ENCODE measurements at places on chromosomes 6 and 20.

DNA sequence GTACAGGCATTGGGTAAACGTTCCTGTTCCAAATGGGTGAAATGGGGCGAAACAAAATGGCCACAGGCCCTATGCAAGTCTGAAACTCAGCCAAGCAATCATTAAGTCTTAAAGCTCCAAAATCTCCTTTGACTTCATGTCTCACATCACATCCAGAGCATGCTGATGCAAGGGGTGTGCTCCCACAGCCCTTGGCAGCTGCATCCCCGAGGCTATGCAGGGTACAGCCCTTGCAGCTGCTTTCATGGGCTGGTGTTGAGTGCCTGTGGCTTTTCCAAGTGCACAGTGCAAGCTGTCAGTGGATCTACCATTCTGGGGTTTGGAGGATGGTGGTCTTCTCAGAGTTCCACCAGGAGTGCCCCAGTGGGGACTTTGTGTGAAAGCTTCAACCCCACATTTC is 270.0 kb upstream of the CDYL start:
- DNase-seq = no peak

GRCh38 chr6:119322715-119323350 is 26.7 kb downstream of the MAN1A1 start:
- DNase-seq = peak; percentile 5

DNA sequence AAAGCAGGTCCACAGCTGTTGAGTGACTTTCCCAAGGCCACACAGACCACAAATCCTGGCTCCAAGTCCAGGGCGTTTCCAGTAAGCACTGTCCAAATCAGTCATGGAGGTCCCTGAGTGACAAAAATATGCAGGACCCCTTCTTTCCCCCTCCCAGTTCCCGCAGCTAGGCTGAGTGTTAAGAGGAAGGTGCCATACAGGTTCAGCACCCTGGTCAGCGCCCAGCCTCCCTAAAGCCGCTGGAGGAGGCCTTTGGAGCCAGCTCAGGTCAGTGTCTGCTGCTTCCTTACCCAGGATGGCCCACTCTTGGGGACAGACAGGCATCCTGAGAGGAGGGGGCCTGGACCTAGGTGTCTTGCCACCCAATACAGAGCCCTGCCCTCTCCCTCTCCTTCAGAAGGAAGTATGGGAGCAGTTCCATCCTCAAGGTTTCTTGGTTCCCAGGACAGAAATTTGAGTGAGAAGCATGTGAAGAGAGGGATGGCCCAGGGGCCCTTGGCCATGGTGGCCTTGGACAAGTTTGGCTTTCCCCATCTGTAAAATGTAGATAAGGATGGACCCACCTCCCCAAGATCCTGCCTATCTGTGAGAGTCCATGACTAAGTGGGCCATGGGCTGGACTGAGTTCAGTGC is 13.2 kb downstream of the TMEM74B start:
- DNase-seq = no peak

- DNase-seq = peak; percentile 21
Observed at GRCh38 chr6:39029156-39030011, 19.2 kb upstream of the GLP1R start.

DNA sequence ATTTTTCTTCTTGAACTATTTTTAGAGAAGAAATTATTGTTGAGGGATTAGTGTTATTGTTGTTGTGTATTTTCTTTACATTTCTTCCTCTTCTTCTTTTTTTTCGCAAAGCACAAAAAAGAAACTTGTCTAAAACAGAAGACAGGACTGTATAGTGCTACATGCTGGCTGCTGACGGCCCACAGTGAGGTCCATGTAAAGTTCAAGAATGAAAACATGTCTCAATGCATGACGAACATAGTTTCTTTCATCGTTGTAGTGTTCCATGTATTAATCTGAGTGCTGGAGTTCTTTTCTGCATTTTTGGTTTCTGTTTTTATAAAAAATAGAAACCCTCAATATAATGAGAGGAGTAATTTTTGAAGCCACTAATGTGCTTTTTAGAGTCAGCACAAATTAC is 462.9 kb upstream of the MARCKS start:
- no peak for DNase-seq

DNA sequence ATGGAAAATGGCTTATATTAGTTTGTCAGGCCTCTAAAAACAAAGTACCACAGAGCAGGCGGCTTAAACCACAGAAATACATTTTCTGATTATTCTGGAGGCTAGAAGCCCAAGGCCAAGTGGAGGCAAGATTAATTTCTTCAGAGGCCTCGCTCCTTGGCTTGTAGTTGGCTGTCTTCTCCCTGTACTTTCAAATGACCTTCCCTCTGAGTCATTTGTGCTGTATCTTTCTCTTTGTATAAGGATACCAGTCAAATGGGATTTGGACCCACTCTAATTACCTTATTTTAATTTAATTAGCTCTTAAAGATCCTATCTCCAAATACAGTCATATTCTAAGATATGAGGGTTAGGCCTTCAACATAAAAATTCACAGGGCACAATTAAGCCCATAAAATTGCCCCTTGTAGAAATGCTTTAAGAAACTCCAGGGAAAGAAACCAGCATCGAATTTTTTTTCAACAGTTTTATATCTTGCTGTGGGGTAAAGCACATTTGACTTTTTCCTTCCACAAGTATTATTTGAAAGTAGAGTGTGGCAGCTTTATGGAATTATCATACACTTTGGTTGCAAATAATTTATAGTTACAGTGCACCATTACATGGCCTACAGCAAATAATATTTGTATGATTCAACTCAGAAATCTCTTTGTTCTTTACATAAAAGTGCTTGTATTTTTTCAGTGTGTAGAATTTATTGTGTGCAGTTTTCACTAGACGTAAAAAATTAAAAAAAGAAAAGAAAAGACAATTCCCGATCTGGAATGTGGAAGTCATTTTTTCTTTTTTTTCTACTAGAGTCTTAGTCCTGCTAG is 706.1 kb downstream of the KIF16B start:
- no peak for DNase-seq

All from T-helper 9 cell (primary cell).